ENCODE measurements at places on chromosomes 1 and 21.

DNA sequence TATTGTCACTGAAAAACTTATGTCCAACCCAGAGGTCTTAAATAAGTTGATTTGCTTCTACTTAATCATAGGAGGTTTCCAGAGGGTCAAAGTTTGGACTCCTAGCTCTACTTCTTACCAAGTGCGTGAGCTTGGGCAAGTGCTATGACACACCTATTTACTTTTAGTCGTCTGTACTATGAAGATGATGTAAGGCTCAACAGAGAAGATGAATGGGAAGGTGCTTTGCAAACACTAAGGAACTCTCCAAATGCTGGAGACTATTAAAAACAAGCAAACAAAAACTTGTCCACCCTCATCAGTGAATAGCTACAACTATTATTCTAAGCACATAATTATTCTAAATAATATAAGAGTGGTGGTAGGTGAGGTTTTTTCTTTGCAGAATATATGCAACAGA, 232.3 kb upstream of the USP24 start:
- no peak for DNase-seq

- no peak for DNase-seq
Observed at GRCh38 chr1:169946206-169946605, 52.5 kb upstream of the SCYL3 start.

- DNase-seq, result no peak
Observed at GRCh38 chr1:240609527-240610060, 2.4 kb downstream of the GREM2 start.

DNA sequence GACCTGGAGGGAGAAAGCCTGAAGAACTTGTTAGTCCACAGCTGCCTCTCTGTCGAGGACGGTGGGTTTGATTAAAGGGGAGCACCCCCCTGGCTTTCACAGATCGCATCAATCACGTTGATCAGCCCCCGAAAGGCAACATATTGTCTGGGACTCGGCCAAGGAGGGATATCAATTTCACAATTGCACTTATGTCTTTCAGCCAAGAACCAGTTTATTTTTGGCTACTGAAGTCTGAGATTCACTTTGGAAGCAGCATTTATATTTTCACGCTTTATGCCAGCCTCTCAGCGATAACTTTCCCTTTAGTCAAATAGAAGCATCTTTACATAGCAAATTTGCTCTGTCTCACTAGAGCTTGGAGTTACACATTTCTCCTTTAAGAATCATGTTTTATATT, 253.2 kb upstream of the RRP15 start:
- no peak for DNase-seq

GRCh38 chr1:5752746-5753548, 239.3 kb downstream of the NPHP4 start:
- DNase-seq, result no peak

DNA sequence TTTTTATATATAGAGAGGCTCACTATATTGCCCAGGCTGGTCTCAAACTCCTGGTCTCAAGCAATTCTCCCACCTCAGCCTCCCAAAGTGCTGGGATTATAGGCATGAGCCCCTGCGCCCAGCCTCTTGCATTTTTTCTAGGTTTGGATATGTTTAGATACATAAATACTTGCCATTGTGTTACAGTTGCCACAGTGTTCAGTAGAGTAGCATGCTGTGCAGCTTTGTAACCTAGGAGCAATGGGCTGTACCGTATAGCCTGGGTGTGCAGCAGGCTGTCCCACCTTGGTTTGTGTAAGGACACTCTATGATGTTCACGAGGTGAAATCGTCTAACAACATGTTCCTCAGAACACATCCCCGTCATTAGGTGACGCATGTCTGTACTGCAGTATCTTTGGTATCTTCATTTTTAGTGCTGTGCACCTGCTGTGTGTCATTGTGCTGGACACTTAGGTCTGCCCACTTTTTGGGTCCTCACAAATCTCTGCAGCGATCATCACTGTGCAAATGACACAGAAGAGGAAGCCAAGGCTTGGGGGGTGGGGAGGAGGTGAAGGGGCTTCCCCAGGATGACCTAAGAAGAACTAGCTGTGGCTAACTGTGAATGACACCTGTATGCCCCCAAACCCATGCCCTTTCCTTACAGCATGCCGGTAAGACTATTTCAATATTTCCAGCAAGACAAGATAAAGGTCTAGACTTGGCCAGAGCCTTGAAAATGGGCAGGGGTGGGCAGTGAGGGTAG, 44.5 kb downstream of the SDC3 start:
- DNase-seq, result no peak

DNA sequence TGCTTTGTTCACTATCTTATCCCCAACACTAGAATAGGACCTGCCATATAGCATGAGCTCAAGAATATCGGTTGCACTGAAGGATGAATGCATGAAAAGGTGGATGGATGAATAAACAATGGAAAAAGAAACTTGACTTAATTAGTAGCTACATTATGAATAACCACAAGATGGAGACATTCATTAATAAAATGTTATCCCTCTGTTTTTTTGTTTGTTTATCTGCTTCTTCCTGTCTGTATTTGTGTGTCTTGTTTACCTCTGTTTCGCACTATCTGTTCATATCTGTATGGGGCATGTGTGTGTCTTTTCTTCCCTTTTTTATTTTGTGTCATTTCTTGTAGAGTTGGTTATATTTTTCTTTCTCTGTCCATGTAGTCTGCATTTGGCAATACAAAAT, 1.1 kb upstream of the OR14I1 start:
- no peak for DNase-seq

DNA sequence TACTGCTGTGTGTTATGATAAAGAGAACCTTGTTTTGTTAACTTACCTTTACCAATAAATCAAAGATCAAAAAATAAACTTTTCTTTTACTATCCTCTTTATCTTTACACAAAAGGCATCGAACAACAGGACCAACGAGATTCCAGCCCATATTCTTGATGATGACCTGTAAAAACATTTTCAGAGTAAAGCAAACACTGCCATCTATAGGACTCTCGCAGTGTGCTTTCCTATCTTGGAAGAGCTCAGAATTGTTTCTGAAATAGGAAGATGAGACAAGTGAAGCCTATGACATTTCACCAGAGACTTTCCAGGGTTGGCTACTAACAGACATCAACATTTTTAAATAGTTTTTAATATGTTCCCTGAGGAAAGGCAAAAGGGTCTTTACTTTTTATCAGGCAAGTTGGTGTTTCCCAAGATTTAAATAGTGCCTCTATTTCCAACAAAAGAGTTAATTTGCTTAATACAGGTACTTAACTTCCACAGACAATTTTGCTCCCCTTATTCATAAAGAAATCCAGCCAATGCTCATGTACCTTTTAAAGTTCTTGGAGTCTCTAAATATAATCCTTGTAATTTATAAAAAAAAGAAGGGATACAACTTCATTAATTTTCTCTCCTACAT, 7.3 kb downstream of the GLMN start:
- no peak for DNase-seq

- DNase-seq, result no peak
Observed at GRCh38 chr1:82227306-82228095, 426.8 kb downstream of the ADGRL2 start.

- DNase-seq, result no peak
Observed at GRCh38 chr1:177871613-177872307, 98.1 kb downstream of the SEC16B start.

- no peak for DNase-seq
Observed at GRCh38 chr1:117262976-117263375, 52.2 kb upstream of the VTCN1 start.

GRCh38 chr1:109118089-109118488, 4.2 kb downstream of the ELAPOR1 start:
- no peak for DNase-seq

DNA sequence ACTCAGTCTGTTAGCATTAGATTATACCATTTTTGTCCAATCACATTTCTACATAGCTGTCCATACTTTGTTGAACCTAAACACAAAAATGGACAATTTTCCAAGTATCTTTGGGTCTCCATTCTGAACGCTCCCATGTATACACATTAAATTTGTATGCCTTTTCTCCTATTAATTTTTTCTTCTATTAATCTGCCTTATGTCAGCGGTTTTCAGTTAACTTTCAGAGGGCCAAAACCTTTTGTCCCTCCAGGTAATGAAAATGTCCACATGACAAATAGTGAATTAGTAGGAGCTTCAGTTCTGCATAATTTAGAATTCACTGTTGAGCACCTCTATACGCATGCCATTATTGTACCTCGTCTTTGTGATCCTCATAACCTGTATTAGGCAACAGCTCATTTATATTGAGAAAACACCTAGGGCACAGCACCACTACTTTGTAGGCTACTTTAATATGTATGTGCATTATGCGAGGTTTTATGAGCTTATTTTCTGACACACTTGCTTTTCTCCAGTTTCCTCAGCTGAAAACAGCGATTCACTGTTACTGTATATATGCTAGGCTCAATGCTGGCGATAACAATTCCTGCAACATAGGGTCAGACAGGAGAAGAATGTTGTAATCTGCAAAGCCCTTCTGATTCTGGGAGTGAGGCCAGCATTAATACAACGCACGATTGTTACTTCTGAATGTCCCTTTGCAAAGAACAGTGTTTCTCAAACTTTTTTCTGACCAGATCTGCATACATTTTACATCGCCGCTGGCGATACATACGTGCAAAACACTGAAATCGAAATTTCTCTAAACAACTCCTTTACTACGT, 1.1 kb upstream of the ABCD3 start:
- no peak for DNase-seq

GRCh38 chr1:64021066-64021465, 182.4 kb upstream of the UBE2U start:
- DNase-seq, result no peak

- no peak for DNase-seq
Observed at GRCh38 chr1:103790172-103790571, 40.5 kb downstream of the AMY1C start.

- no peak for DNase-seq
Observed at GRCh38 chr1:210342986-210343780, 14.5 kb downstream of the HHAT start.

GRCh38 chr1:92944901-92945747, 16.1 kb downstream of the DIPK1A start:
- DNase-seq, result no peak

DNA sequence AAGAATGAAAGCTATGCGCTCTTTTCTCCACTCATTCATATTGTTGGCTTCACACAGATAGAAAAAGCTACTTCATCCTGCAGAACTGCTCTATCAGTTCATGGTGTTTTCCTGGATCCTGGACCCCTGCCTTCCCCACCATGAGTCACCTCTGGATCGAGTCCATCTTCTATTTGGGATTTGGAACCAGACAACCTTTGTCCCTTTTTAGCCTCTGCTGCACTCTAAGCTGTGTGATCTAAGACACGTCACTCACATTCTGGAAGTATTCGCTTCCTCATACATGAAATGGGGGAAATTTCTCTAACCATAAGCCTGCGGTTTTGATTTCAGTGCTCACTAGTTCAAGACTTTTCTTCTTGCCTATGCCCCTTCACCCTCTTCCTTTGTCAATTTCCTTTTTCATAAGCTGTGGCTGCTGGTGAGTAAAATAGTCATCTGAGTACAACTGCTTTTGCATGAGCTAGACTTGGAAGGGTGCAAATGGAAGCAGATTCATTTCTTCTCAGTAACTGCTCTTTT, 14.1 kb upstream of the DEGS1 start:
- no peak for DNase-seq

GRCh38 chr1:221137666-221138065, 258.4 kb downstream of the HLX start:
- DNase-seq, result no peak

DNA sequence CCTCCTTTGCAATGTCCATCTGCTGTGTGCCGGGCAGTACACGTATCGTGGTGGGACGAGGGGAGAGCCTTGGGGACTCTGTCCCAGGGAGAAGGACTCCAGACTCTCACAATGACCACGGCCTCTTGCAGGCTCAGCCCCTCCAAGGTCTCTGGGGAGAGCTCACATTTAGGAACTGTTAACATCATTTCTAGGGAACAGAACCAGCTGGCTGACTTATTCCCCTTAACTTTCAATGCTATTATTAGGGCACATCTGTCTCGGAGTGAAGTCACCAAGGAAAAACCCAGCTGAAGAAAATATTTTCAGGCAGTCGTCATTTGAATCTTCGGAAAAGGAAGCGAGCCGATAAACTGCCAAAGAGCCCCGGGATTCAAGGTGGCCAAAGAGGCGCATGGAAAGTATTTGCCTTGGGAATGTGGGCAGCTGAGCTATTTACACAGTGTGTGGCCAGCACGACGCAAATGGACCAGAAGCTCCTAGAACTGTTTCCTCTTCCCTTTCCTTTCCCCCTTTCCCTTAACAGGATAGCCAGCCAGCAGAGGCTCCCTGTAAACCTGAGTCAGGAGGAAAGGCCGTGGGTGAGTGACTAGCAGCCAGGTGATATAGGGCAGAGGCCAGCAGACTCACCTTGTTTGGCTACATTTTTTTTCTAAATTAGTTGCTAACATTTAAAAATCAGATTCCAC, 74.5 kb downstream of the ITPKB start:
- no peak for DNase-seq

DNA sequence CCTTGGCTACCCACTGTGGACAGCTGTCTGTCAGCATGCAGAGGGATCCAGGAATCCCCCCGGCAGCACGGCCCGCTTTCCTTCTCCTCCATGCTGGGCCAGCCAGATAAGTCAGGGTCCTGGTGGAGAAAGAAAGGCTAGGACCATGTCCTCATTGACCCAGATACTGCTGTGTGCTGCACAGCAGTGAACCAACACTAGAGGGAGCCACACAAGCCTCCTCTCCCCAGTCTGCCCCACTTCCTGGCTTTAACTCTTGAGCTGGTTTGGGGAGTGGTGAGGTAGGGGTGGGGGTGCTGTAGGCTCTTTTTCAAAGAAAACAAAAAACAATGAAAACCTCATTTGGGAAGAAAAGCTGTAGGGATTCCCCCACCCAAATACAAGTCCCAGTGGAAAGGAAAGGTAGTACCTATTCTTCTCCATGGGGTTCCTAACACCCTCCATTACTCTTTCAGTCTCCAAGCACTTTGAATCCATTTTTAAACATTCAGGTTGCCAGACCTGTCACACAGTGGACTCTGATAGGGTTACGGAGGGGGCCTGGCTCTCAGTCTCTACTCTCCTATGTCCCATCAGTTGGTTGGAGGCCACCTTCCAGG, 84.9 kb upstream of the CD1D start:
- DNase-seq, result no peak

DNA sequence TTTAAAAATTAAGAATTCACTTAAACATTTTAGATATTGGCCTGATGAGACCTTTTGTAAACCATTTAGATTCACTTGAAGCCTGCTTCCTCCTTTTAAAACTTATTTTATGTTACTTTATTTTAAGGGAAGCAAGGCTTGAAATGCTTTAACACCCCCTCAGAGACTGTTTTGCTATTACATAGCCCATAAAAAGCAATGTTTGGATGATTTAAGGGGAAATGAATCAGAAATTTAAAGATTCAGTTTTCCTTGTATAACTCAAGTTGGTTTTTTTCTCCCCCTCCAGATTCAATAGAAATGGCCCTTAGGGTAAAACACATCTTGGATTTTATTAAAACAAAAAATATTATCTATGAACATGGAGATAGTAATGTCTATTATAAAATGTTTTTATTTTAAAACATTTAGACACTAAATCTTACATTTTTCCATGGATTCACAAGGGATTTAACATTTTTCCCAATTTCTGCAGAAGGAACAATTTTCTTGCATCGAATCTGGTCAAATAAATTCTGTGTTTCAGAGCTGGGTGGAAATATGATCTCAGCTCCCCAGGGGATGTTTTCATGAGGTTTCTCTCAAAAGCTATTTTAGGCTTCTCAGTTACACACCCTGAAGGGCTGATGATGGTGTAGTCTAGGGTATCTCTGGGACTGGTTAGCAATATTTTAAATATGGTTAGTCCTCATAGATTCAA, 69.3 kb upstream of the WARS2 start:
- no peak for DNase-seq
